CD8-positive, alpha-beta memory T cell (primary cell): ENCODE measurements at places on chromosomes 1 and 21.
A peak's percentile ranks its signal among the peaks of the same experiment; 100 is the strongest.

DNA sequence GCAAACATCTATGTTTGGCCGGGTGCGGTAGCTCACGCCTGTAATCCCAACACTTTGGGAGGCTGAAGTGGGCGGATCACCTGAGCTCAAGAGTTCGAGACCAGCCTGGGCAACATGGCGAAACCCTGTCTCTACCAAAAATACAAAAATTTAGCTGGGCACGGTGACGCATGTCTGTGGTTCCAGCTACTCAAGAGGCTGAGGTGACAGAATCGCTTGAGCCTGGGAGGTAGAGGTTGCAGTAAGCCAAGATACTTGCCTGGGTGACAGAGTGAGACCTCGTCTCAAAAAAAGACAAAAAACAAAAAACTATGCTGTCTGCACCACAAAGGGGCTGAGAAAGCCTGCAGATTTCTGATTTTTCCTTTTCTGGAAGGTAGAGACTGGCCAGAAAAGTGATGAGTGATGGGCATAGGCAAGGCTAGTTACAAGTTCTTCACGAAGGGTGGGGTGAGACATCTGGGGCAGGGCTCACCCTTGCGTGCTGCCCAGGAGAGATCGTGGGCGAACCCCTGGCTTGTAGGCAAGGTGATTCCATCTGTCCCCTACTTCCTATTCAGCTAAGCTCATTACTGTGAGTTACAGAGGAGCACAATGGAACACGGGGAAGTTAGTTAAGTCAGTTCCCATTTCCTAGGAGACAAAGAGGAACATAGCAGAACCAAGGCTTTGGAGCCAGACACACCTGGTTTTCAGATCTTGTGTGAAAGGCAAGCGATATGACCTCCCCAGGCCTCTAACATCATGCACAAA, 3.2 kb downstream of the SLC2A1 start:
- DNase-seq, result no peak
- H3K36me3 ChIP-seq, result no peaks in the 10 kb centered on the region
- H3K27ac ChIP-seq, result peak overlapping the region; percentile 45
- peak overlapping the region; percentile 19 for H3K4me3 ChIP-seq

DNA sequence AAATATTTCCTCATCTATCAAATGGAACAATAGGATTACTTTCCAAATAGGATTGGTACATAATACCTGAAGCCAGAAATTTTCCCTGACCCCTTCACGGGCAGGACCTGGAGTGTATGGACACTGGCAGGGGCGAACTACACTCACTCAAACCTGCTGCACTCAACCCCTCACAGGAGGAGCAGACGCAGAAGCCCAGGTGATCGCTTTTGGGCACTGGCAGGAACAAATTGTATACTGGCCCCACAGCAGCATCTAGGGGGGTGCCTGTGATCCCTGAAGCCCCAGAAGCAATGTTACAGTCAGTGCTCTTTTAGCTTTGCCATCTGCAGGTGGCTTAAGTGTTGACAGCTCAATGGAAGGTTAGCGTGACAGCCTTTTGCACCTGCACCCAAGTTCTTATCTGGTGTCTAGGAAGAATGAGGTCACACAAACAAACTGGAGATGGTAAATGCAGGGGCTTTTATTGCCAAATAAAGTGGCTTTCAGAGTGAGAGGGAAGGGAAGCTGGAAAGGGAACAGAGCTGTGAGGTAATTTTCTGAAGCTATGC, 199.2 kb upstream of the NEGR1 start:
- no peaks in the 10 kb centered on the region for H3K4me1 ChIP-seq
- no peaks in the 10 kb centered on the region for H3K27me3 ChIP-seq
- no peaks in the 10 kb centered on the region for H3K36me3 ChIP-seq
- no peak overlapping the region for H3K4me3 ChIP-seq
- DNase-seq, result no peak
- H3K27ac ChIP-seq, result no peak overlapping the region

GRCh38 chr1:84797603-84798002, 95.4 kb downstream of the LPAR3 start:
- no peaks in the 10 kb centered on the region for H3K4me1 ChIP-seq
- H3K4me3 ChIP-seq, result no peak overlapping the region
- H3K27me3 ChIP-seq, result no peaks in the 10 kb centered on the region

DNA sequence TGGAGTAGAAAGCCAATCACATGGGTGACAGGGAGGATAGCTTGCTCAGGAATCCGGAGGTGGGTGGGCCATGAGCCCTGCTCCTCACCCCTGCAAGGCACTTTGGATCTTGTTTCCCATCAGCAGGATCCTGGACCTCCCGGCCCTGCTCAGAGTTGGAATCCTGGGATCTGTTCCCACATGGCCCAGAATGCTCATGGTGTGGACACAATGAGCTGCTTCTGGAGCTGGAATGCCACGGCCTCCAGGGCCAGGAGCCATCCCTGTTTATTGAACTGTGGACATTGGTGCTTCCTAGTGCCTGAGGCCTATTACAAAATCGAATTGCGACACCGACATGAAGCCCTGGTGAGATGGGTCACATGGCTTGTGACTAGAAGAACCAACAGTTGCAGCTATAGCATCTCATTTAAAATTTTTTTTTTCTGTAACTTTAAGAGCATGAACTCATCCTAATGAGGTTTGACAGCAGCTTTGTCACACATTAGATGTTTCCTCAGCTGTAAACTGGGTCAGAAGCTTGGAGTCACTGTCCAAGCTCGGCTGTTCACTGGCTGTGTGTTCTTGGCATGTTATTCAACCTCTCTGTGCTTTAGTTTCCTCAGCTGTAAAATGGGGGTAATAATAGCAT, 40.4 kb upstream of the GOLT1A start:
- H3K27ac ChIP-seq, result no peak overlapping the region
- DNase-seq, result no peak
- no peaks in the 10 kb centered on the region for H3K36me3 ChIP-seq
- H3K4me1 ChIP-seq, result no peaks in the 10 kb centered on the region

DNA sequence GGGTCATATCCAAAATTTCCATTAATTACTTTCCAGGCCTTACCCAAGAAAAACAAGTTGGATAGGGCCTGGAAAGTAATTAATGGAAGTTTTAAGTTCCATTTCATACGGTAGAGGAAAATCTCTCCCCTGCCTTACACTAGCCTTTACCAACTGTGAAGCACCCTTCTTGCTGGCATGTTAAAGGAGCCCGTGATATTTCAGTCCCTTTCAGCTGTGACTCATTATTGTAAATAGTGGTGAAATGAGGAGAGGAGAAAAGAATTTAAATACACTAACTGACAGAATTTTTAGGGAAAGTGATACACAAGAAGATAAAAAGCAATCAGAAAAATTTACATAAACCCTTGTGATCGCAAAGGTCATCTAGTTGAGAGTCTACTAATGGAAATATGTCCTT, 20.3 kb upstream of the KAZN start:
- no peak overlapping the region for H3K27ac ChIP-seq
- H3K36me3 ChIP-seq, result no peaks in the 10 kb centered on the region
- DNase-seq, result no peak
- no peak overlapping the region for H3K4me3 ChIP-seq
- H3K27me3 ChIP-seq, result no peaks in the 10 kb centered on the region

- H3K36me3 ChIP-seq, result no peaks in the 10 kb centered on the region
- H3K4me3 ChIP-seq, result no peak overlapping the region
- H3K27ac ChIP-seq, result no peak overlapping the region
- H3K4me1 ChIP-seq, result no peaks in the 10 kb centered on the region
- H3K27me3 ChIP-seq, result no peaks in the 10 kb centered on the region
- no peak for DNase-seq
These were observed 732.3 kb downstream of the NCAM2 start for GRCh38 chr21:21730512-21730911.

- peak; percentile 58 for DNase-seq
- peaks cover 19% of the 10 kb centered on the region for H3K27me3 ChIP-seq
- no peak overlapping the region for H3K27ac ChIP-seq
- H3K4me1 ChIP-seq, result peaks cover 6% of the 10 kb centered on the region
These were observed 458 bp upstream of the ALPL start for GRCh38 chr1:21508580-21509350.

DNA sequence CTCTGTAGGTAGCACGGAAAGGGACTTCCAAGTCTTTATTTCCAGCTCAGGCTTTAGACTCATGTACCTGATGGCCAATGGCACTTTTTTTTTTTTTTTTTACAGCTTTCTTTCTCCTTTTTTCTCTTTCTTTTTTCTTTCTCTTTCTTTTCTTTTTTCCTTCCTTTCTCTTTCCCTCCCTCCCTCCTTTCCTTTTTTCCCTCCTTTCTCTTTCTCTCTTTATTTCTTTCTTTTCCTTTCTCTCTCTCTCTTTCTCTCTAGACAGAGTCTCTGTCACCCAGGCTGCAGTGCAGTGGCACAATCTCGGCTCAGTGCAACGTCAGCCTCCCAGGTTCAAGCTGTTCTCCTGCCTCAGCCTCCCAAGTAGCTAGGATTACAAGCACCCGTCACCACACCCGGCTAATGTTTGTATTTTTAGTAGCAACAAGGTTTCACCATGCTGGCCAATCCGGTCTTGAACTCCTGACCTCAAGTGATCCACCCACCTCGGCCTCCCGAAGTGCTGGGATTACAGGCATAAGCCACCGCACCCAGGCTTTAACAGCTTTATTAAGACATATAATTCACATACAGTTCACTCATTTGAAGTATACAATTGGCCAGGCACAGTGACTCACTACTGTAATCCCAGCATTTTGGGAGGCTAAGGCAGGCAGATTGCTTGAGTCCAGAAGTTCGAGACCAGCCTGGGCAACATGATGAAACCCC, 5.1 kb upstream of the DCAF8 start:
- peaks cover 12% of the 10 kb centered on the region for H3K4me1 ChIP-seq
- no peak overlapping the region for H3K27ac ChIP-seq
- no peaks in the 10 kb centered on the region for H3K36me3 ChIP-seq
